ENCODE measurements at places on chromosomes 7 and 10.

DNA sequence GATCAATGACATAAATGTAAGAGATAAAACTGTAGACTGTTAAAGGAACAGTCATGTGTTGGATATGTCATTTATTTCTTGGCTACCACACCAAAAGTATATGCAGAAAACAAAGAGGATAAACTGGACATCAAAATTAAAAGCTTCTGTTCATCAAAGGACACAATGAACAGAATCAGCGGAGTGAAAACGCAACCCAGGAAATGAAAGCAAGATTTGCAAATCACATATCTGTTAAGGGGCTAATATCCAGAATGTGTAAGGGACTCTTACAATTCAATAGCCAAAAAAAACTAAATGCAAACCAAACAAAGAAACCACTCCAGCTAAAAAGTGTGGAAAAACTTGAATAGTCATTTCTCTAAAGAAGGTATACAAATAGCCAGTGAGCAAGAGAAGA lies 164.3 kb downstream of the ZMYND11 start:
- no peak for DNase-seq

GRCh38 chr7:83040484-83040883 lies 122.2 kb downstream of the PCLO start:
- DNase-seq, result no peak

DNA sequence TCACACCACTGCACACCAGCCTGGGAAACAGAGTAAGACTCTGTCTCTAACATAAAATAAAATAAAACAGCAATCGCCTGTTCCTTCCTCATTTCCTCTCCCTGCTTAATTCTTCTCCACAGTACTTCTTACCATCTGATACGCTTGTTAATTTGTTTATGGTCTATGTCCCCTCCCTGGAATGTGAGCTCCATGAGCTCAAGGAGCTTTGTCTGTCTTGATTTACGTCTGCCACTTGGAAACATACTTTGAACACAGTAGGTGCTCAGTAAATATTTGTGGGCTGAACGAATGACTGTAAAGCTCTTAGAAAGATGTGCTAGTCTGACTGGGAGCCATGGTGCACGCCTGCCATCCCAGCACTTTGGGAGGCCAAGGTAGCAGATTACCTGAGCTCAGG lies 9.1 kb upstream of the STX1A start:
- DNase-seq, result no peak

DNA sequence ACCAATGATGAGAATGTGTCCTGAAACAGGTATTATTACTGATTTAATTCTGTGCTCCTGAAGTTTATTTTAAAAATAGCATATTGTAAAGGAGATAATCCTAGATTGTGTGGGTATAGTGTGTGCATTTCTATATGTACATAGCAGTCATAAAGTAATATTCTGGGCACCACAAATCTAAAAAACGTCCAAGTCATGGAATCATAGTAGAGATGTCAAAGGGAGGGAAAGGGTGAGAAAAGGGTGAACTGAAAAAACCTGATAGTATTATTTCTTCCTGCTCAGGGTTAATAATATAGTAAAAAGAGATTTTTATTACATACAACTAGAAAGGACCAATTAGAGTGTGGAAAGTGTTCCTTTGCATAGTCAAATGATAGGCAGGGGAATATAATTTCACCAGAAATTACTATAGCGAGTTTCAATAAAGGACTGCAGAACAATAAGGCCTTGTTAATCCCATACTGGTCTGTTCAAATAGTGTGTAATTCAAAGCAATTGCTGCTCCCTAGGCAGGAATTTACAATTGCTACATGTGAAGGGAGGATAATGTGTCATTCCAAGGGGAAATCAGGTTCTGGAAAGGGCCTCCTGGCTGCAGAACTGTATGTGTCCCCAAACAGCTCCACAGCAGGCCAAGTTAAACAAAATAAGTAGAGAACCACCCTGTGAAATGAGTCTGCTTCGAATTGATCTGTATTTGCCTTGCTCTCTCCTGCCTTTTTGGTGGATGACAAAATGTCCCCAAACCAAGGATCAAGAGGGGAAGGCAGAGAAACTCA lies 42.5 kb upstream of the KMT2E start:
- no peak for DNase-seq

Measured in erythroblast (primary cell).